Neuronal stem cell (in vitro differentiated cells): ENCODE measurements at places on chromosomes 1 and 21.

DNA sequence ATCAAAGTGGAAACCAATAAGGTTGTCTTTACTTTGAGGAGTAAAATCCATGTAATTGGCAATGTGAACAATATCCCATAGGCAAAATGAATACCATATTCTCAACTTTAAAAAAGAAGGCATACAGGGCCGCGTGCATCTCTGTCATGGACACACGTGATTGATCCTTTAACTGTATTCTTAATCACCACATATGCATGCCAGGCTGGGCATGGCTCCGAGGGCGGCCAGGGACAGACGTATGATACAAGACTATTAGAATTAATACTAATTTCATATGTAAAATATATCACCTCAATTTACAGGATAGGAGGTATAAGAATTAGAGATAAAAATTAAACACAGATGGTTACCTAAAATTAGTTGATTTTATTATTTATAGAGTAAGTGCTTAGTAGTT lies 11.2 kb downstream of the RGS21 start:
- H3K4me3 ChIP-seq: no peak overlapping the region
- H3K36me3 ChIP-seq: no peaks in the 10 kb centered on the region
- DNase-seq: no peak

GRCh38 chr1:221788466-221788865 lies 46.6 kb upstream of the DUSP10 start:
- no peaks in the 10 kb centered on the region for H3K4me1 ChIP-seq
- H3K27ac ChIP-seq: no peak overlapping the region
- H3K4me3 ChIP-seq: no peak overlapping the region
- no peaks in the 10 kb centered on the region for H3K27me3 ChIP-seq

- no peak overlapping the region for H3K27ac ChIP-seq
- DNase-seq: no peak
- peaks cover 36% of the 10 kb centered on the region for H3K36me3 ChIP-seq
- H3K4me3 ChIP-seq: no peak overlapping the region
These were observed 142.3 kb downstream of the VPS13D start for GRCh38 chr1:12372180-12372579.

GRCh38 chr21:20527731-20528460 lies 470.3 kb upstream of the NCAM2 start:
- no peak overlapping the region for H3K4me3 ChIP-seq
- no peak overlapping the region for H3K27ac ChIP-seq
- no peaks in the 10 kb centered on the region for H3K4me1 ChIP-seq
- no peak for DNase-seq
- H3K27me3 ChIP-seq: no peaks in the 10 kb centered on the region
- no peaks in the 10 kb centered on the region for H3K36me3 ChIP-seq

GRCh38 chr1:7576946-7577657 lies 194.0 kb upstream of the VAMP3 start:
- no peak overlapping the region for H3K4me3 ChIP-seq
- H3K36me3 ChIP-seq: no peaks in the 10 kb centered on the region
- no peaks in the 10 kb centered on the region for H3K4me1 ChIP-seq
- no peak for DNase-seq
- no peak overlapping the region for H3K27ac ChIP-seq

DNA sequence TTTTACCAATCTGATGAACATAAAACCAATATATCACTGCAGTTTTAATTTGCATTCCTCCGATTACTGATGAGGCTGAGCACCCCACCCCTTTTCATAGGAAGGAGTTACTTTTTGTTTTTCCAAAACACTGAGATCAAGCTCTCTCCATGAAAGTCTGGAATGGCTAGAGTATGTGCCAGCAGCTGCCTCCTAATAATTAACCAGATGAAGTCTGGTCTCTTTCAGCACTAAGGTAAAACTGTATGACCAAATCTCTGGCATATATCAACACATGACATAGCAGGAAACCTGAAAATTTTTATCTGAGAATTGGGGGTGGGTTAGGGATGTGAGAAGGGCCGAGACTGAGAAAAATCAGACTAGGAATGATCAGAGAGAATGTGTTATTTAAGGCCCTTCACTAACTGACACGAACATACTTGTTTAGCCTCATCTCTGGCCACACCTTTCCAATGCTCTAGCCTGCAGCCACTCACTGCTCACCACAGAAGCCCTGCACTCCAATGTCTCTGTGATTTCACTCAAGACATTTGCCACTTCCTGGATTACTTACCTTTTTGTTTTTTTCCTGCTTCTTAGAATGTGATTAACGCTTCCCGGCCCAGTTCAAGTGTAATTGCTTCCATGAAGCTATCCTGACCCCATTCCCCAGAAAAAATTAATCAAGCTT lies 34.7 kb downstream of the WASF2 start:
- DNase-seq: no peak
- H3K4me1 ChIP-seq: no peaks in the 10 kb centered on the region
- H3K4me3 ChIP-seq: no peak overlapping the region
- peaks cover 15% of the 10 kb centered on the region for H3K36me3 ChIP-seq
- H3K27me3 ChIP-seq: no peaks in the 10 kb centered on the region

- no peaks in the 10 kb centered on the region for H3K27me3 ChIP-seq
- H3K27ac ChIP-seq: no peak overlapping the region
- H3K36me3 ChIP-seq: peaks cover 71% of the 10 kb centered on the region
- H3K4me3 ChIP-seq: no peak overlapping the region
- peaks cover 10% of the 10 kb centered on the region for H3K4me1 ChIP-seq
- no peak for DNase-seq
These were observed 25.9 kb downstream of the SLC27A3 start for GRCh38 chr1:153801028-153801625.

DNA sequence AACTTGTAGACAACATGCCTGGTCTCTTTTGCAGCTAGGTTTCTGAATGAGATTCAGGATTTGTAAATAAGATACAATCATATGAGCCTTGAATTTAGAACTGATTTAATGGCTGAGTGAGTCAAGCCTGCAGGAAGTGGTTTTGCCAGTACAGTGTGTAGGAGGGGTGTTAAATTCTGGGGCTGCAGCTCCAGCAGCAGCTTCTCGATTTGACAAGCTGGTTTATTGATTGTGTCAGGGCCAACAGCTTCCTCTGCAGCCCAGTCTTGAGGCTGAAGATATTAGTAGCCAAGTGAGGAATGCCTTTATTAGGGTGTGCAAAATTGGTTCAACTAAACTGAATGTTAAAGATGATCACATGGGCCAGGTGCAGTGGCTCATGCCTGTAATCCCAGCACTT lies 11.5 kb upstream of the PLA2G5 start:
- no peak for DNase-seq
- no peaks in the 10 kb centered on the region for H3K36me3 ChIP-seq
- no peak overlapping the region for H3K27ac ChIP-seq
- H3K27me3 ChIP-seq: no peaks in the 10 kb centered on the region
- H3K4me1 ChIP-seq: no peaks in the 10 kb centered on the region
- no peak overlapping the region for H3K4me3 ChIP-seq

DNA sequence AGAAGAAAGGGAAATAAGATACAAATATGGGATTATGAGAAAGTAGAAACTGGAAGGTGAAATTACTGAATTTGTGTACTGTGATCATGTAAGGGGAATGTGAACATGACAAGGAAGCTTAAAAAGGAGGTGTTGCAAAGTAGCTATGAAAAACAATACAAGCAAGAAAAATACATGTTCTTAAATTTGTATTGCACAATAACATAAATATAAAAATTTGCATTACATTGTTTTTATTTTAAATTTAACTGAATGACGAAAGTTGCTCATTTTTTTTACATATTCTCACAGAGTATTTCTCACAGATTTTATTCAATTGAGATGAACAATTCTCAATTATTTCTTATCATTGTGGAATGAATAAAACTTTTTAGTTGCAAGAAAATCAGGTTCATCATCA lies 874.8 kb downstream of the AMY1C start:
- no peaks in the 10 kb centered on the region for H3K4me1 ChIP-seq
- no peak overlapping the region for H3K4me3 ChIP-seq
- no peaks in the 10 kb centered on the region for H3K36me3 ChIP-seq

DNA sequence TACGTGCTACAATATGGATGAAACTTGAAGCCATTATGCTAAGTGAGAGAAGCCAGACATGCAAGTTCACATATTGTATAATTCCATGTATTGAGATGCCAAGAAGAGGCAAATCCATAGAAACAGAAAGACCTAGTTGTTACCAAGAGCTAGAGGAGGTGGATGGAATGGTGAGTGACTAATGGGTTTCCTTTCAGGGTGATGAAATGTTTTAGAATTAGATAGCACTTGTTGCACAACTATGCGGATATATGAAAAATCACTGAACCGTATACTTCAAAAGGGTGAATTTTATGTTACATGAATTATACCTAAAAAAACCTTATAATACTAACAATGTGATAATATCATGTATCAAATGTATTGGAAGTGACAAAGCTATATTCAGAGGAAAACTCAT lies 18.1 kb downstream of the EPHA10 start:
- H3K4me3 ChIP-seq: no peak overlapping the region
- H3K36me3 ChIP-seq: no peaks in the 10 kb centered on the region
- no peak overlapping the region for H3K27ac ChIP-seq
- no peaks in the 10 kb centered on the region for H3K4me1 ChIP-seq

DNA sequence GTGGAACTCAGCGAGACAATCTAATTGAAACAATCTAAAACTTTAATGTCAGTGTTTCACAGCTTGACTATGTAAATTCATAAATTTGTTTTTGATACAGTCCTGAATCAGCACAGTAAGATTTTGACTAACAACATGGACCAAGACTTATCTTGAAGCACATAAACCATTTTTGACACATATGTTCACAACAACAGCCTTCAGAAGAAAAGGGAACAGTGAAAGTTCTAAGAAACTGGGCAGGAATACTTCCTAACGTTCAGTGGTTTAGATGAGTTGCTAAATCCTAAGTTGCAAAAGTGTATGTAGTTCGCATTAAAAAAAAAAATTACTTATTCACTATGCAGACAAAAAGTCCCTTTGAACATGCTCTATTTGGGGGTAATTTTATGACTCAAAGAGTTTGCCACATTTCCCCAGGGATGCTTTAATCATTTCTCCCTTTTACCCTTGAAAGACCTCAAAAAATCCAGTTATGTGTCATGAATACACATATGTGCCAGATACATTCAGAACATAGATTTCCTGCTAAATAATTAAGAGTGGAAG lies 120.2 kb downstream of the MRPL39 start:
- H3K36me3 ChIP-seq: no peaks in the 10 kb centered on the region
- no peak for DNase-seq
- no peak overlapping the region for H3K4me3 ChIP-seq
- no peaks in the 10 kb centered on the region for H3K27me3 ChIP-seq

GRCh38 chr1:234944439-234945344 lies 183.9 kb downstream of the TOMM20 start:
- DNase-seq: no peak
- H3K27me3 ChIP-seq: no peaks in the 10 kb centered on the region
- H3K27ac ChIP-seq: no peak overlapping the region
- no peaks in the 10 kb centered on the region for H3K36me3 ChIP-seq

GRCh38 chr1:19620786-19621185 lies 23.3 kb upstream of the NBL1 start:
- peaks cover 4% of the 10 kb centered on the region for H3K36me3 ChIP-seq
- H3K4me1 ChIP-seq: no peaks in the 10 kb centered on the region
- H3K4me3 ChIP-seq: no peak overlapping the region
- H3K27me3 ChIP-seq: no peaks in the 10 kb centered on the region
- DNase-seq: no peak

- H3K4me1 ChIP-seq: peaks cover 7% of the 10 kb centered on the region
- no peaks in the 10 kb centered on the region for H3K36me3 ChIP-seq
- no peaks in the 10 kb centered on the region for H3K27me3 ChIP-seq
- no peak overlapping the region for H3K4me3 ChIP-seq
- H3K27ac ChIP-seq: no peak overlapping the region
- no peak for DNase-seq
These were observed 95.8 kb upstream of the HOOK1 start for GRCh38 chr1:59718989-59719360.

GRCh38 chr1:219798283-219799030 lies 129.9 kb downstream of the SLC30A10 start:
- peaks cover 9% of the 10 kb centered on the region for H3K4me1 ChIP-seq
- no peak overlapping the region for H3K27ac ChIP-seq
- no peaks in the 10 kb centered on the region for H3K36me3 ChIP-seq
- DNase-seq: no peak

- H3K4me3 ChIP-seq: no peak overlapping the region
- no peak overlapping the region for H3K27ac ChIP-seq
- peaks cover 21% of the 10 kb centered on the region for H3K27me3 ChIP-seq
- no peaks in the 10 kb centered on the region for H3K36me3 ChIP-seq
- H3K4me1 ChIP-seq: no peaks in the 10 kb centered on the region
These were observed 50.0 kb upstream of the TARDBP start for GRCh38 chr1:10962483-10962882.

- peak overlapping the region; percentile 17 for H3K27ac ChIP-seq
- no peaks in the 10 kb centered on the region for H3K36me3 ChIP-seq
These were observed 61.3 kb upstream of the BACH1 start for GRCh38 chr21:29237110-29238052.

DNA sequence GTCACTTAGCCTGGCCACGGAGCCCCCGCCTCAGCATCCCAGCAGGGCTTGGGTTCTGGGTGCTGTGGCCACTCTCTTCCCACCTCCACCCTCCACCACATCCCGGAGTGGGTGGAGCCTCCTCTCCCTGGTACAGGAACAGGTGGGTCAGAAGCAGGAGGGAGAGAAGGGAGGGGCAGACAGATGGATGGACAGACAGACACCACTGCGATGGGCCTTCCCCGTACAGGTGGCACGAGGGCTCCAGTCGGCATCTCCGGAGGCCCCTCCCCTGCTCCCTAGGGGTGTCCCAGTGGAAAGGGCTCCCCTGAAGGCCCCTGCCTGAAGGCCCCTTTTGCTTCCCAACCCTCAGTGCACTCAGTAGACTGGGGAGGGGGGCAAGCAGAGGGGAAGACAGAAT lies 96.9 kb upstream of the TARDBP start:
- H3K4me3 ChIP-seq: no peak overlapping the region
- no peak overlapping the region for H3K27ac ChIP-seq
- H3K27me3 ChIP-seq: peaks cover 14% of the 10 kb centered on the region
- no peak for DNase-seq
- peaks cover 6% of the 10 kb centered on the region for H3K4me1 ChIP-seq

GRCh38 chr1:160891474-160891873 lies 6.5 kb upstream of the ITLN1 start:
- no peak overlapping the region for H3K4me3 ChIP-seq
- no peaks in the 10 kb centered on the region for H3K27me3 ChIP-seq
- DNase-seq: no peak
- no peaks in the 10 kb centered on the region for H3K36me3 ChIP-seq
- H3K4me1 ChIP-seq: no peaks in the 10 kb centered on the region

GRCh38 chr1:46643368-46643775 lies 24.8 kb downstream of the ATPAF1 start:
- no peak for DNase-seq
- no peaks in the 10 kb centered on the region for H3K4me1 ChIP-seq
- no peak overlapping the region for H3K4me3 ChIP-seq
- peaks cover 6% of the 10 kb centered on the region for H3K36me3 ChIP-seq
- H3K27me3 ChIP-seq: no peaks in the 10 kb centered on the region

- H3K27me3 ChIP-seq: no peaks in the 10 kb centered on the region
- no peak overlapping the region for H3K4me3 ChIP-seq
- no peak for DNase-seq
- H3K36me3 ChIP-seq: no peaks in the 10 kb centered on the region
- no peak overlapping the region for H3K27ac ChIP-seq
These were observed 165.3 kb downstream of the SDCCAG8 start for GRCh38 chr1:243420946-243421685.

- peaks cover 2% of the 10 kb centered on the region for H3K4me1 ChIP-seq
- DNase-seq: no peak
- H3K4me3 ChIP-seq: no peak overlapping the region
These were observed 34.3 kb upstream of the RAP1GAP start for GRCh38 chr1:21703318-21703963.
